ENCODE measurements at places on chromosomes 4 and X. TPM values are rescaled to one million over a fixed set of nuclear protein-coding genes. Genes with fewer than 3 reads are reported as not detected.

MAGEA9B gene
- 0.07 TPM for total RNA-seq

MAP7D2 gene
- total RNA-seq = 7.1 TPM

SLIT2 gene
- total RNA-seq = 0.06 TPM

TXK gene
- total RNA-seq = 0.28 TPM

PASD1 gene
- not detected for total RNA-seq

GAR1 gene
- 48.4 TPM for total RNA-seq
